Activated CD4-positive, alpha-beta T cell treated with anti-CD3 and anti-CD28 coated beads for 24 hours (primary cell): ENCODE measurements at places on chromosomes 3 and 15.

DNA sequence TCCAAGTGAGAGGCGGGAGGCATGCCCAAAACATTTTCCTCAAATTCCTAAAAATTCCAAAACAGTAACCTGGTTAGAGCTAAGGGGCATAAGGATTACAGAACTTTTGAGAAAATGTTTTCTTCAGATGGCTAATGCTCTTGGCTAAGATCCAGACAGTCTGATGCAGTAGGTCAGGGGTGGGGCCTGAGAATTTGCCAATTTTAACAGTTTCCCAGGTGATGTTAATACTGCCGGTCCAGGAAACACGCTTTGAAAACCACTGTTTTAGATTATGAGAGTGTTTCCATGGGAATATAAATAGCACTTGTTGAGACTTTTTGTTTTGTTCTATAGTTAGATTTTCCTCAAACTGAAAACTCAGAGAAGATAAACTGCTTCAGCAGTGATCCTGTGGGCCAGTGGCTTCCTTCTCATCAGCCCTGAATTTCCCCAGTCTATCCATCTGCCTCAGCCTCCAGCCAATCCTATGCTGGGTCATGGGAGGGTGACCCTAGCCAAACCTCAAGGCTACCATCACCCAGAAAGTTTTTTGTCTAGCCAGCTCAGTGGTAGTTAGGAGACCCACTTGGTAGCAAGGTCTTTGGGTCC lies 71.6 kb upstream of the ACP3 start:
- no peak for DNase-seq

DNA sequence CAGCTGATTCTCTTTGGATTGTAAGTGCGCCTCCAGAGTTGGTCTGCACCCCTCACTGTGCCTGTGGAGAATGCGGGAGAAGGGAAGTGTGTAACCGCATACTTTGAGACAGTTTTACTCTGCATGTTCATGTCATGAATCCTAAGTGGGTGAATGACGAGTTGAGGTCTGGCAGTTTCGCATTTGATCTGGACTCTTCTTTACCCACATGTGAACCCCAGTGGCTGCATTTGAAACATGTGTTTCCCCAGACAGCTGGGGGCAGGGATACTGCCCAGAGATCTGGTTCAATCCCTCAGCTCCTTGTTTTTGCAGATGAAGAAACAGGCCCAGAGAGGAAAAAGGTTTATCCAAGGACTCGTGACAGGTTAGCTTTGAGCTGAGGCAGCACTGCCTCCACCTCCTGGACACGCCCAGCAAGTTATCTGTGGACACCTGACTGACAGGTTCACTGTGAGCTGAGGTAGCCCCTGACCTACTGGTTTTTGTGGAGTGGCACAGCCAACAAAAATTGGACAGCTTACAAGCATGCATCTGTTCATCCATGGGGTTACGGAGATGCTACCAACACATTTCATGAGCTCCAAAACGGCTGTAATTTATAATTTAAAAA lies 207.3 kb downstream of the XXYLT1 start:
- DNase-seq = no peak

DNA sequence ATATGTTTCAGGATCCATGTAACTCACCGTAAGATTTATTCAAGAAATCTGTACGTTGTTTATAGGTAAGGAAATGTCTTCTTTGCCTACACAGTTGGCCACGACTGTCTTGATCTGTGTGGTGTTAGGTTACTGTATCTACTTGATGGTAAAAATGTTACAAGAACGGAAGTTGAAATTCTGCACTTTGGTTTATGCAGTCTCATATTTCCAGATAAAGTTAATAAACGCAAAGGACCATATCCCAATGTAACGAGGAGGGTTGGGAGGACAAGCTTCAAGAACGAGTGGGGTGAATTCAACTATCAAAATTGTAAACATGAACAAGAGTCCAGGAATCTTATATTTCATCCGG lies 1.0 kb downstream of the USF3 start:
- DNase-seq = no peak

- DNase-seq = no peak
Measured at GRCh38 chr3:183437061-183437460, 8.6 kb upstream of the MCF2L2 start.

DNA sequence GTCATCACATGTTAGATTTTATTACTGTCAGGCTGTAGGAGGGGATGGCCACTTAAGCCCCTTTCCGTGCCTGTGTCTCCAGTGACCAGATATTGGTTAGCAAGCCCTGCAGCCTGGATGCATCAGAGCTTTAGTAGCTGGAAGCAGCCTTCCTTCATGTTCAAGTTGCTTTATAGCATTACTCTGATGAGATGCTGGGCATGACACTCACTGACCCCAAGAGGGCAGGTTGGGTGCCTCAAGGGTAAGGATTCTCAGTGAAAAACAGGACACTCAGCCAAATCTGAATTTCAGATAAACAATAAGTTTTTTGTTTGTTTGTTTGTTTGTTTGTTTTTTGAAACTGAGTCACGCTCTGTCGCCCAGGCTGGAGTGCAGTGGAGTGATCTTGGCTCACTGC lies 68.5 kb upstream of the PTX3 start:
- DNase-seq = no peak

DNA sequence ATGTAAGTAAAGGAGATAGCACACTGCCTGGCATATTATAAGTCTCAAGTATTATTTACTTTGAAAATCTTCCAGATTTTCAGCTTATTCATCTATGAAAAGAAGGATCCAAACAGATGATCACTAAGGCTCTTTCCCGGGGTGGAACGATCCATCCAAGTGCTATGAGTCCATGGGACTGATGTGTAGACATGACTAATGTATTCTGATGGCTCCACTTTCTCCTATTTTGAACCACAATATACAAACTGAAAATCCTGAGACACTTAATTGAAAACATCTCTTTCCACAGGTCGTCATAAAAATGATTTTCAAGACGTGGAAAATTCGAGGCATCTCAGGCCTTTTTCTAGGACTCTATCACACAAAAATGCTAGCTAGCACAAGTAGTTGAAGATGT lies 33.4 kb upstream of the CHRM5 start:
- DNase-seq = no peak
